Left renal pelvis (tissue), 4 donors: ENCODE measurements at places on chromosomes 13 and 19.

GRCh38 chr13:110457361-110457760 is 104.2 kb downstream of the RAB20 start:
- DNase-seq, result no peak

DNA sequence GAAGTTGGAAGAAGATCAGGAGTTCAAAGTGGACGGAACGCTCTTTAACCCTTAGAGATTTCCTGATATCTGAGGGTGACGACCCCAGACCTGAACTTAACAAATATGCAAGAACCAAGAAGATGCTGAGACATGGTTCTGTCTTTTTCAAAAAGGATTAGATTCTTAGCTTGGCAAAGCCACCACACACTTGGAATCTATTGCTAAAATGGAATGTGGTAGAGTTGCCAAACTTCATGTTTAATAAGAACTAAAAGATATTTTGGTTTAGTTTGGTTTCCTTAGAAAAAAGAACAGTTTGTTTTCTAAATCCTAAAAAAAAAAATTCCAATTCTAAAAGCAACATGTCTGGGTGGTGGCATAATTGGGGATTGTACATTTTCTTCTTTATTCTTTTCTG is 29.5 kb downstream of the UNC13A start:
- no peak for DNase-seq

DNA sequence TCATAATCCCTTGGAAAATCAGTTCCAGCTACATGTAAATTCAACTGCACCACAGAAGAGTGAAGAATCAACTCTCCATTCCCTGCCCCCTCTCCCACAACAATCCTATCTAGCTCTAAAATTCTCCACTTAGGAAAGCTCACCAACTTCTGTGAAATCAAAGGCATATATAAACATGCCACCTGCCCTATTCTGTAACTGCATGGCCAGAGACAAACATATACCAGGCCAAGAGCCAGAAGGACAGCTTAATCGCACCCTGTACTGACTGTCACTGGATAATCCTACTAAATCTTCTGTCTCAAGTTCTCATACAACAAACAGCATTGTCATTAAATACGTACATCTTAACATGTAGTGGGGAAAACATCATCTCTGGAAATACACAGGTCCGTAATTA is 58.2 kb upstream of the EEF1AKMT1 start:
- DNase-seq, result no peak

DNA sequence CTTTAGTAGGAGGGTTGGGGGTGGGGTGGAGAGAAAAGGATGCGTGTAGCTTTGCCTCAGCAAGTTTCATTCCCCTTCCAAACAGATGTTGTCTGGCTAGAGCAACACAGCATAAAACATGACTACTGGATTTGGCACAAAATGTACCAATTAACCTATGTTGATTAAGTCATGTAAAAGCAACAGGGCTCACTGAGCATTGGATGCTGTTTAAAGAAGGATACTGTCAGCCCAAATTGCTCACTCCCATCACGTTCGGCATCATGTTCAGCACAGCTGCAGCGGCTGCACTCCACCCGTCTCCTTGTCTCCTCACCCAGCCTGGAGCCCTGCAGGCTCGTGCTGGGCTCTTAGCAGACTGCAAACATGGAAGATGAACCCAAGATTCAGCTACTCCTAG is 77.5 kb downstream of the DLEU7 start:
- no peak for DNase-seq

DNA sequence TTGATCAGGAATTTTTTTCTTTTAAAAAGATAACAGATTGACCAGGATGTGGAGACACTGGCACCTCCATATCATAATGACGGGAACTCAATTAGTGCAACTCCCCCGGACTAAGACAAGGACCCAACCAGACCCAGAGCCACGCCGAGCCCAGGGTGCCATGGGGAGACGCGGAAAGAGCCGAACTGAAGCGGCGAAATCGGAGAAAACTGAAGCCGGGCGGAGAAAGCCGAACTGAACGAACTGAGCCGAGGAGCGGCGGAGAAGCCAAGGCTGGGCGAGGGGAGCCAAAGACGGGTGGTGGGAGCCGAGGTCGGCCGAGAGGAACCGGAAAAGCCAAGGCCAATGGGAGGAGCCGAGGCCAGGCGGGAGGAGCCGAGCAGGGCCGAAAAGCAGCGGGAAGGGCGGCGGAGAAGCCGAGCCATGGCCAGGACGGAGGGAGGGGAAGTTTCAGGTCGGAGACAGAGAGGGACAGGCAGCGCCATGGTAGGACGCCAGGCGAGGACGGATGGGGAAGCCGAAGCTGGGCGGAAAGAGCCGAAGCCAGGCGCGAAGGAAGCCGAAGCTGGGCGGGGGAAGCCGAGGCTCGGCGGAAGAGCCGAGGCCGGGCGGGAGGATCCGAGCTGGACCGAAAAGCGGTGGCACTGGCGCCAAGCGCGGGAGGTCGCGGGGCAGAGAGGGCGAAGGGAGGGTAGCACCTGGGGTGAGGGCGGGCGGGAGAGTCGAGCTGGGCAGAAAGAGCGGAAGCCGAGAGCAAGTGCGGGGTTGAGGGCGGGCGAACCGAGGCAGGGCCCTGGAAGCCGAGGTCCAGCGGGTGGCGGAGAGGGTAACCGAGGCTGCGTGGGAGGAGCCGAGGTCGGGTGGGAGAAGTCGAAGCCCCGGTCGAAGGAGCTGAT is 29.4 kb downstream of the ZNF557 start:
- DNase-seq, result peak; percentile 84

DNA sequence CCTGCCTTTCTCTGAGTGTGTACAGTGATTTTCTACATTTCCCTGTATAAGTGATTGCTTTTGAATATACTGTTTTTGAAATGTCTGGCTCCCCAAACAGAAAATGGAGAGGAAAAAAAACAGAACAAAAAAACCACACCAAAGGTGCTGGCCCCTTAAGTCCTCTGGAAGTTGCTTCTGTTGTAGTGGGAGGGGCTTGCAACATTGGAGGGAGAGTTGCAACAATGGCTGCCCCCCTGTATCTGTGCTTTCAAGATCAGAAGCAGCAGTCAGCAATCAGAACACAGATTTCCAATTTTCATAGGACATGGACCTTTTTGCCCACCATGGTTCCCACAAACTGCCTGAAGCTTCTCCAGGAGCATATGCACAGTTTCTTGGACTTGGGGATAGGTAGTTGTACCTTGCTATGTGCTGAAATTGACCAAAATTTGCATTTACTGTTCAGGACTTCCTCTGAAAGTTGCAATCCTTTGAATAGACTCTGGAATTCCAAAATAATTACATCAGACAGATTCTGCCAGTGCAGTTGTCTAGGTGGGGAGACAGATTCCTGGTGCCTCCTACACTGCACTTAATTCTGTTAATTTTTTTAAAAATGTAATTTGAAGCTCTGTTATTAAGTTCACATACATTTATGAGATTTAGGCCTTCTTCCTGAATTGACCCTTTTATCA is 13.8 kb downstream of the BIVM start:
- DNase-seq, result no peak

DNA sequence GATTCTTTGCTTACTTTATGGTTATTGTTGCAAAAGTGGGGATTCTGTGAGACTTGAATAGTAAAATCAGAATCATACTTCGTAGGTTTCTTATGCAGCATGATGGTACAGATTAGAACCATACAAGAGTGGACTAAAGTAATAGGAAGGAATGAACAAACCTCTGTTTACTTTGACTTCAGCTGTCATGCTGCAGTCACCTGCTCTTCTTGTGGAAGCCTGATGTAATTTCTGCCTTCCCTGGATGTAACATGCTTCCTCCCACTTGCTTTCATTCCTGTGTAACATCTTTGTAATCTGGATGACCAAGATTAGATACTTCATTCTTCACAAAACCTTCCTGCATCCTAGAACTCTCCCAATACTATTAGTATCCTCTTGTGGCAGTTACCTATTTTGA is 235.0 kb downstream of the PCCA start:
- DNase-seq, result no peak

DNA sequence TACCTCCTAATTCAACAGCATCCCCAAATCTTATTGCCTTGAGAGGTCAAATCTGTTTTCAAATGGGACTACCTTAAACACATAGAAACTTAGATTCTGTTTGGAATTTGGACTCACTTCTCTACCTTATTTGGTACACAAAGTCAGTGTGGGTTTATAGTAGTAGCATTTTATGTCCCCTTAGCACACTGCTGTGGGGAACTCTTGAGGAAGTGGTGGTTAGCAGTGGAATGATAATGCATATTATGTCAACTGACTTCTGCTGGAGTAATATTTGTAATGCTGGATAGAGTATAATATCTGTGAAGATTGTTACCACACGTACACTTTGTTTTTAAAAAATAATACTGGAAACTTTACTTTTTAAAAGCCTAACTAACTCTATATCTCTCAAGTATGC is 386.3 kb downstream of the NDFIP2 start:
- no peak for DNase-seq

GRCh38 chr13:67769987-67770341 is 539.8 kb upstream of the PCDH9 start:
- no peak for DNase-seq

DNA sequence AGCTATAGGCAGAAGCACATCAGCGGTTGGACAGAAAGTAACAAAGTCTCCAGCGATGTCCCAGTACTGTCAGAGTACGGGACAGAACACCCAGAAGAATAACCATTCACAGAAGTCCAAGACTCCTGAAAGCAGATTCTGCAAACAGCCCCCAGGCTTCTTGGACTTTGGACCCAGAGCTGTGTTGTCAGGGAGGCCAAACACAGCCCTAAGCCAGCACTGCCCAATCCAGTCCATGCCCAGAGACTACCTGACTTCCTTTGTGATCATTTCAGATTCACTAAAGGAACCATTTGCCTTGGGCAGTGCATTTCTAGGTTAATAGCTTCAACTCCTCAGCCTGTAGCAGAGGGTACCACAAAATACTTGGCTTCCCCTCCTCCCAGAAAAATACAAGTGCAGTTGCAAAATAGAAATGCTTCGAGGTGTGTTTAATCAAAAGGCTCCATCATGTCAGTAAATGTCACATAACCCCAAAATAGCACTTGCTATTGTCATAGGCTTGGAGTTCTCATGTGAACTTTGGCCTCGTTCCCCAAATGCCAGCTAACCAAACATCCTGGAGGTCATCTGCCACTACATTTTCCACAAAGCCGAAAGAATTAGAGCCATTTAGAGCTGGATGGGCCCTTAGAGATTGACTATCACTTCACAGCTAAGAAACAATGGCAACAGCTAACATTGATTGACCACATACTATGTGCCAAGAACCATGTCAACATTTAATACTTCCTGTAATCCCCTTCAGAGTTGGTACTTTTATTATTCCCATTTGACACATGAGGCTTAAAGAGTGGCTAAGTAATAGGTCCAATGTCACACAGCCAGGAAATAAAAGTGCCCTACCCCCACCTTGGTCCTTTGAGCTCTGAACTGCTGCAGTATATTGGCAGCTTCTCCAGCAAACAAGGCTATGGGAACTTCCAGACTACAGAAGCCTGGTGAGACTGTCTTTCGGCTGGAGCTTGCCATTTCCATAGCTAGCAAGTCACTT is 329.9 kb downstream of the FOXO1 start:
- no peak for DNase-seq

DNA sequence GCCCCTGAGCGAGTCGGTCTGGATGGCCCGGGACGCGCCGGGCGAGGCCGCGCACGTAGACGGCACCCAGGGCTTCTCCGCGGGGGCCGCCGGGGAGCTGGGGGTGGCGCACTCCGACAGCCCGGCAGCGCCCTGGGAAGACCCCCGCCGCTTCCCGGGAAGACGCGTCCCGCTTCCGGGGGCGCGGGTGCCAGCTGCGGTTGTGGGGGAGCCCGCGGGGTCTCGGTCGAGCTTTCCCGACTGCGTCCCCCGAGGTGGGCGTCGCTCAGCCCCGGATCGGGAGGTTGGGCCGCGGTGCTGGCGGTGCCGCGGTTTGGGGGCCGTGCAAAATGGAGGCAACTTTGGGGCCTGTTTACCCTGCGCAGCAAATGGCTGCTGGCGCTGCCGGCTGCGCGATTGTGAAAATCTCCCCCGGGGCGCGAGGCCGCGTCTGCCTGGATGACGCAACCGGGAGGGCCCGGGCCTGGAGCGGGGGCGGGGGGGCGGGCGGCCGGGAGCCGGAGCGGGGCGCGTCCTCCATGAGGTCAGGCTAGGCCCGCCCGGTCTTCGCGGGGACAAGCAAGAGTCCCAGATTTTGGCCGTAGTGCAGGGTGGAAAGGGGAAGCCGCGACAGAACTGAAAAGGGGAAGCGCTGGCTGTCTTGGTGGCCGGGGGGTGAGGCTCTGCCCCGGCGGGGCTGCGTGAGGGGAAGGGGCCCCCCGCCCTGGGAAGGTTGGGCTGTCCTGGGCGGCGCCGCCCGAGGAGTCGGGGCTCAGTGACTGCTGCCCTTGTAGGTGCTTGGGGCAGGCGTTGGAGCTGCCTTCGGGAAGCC is 11.3 kb downstream of the PEAK3 start:
- DNase-seq, result no peak

- DNase-seq, result no peak
Measured at GRCh38 chr13:28301839-28302238, 163.5 kb downstream of the PAN3 start.
